ENCODE measurements at places on chromosomes 1 and 21.

GRCh38 chr1:78210175-78210574 lies 164.4 kb downstream of the GIPC2 start:
- no peaks in the 10 kb centered on the region for H3K36me3 ChIP-seq
- no peak overlapping the region for H3K4me3 ChIP-seq
- no peaks in the 10 kb centered on the region for H3K4me1 ChIP-seq
- no peak overlapping the region for H3K27ac ChIP-seq
- no peaks in the 10 kb centered on the region for H3K27me3 ChIP-seq

DNA sequence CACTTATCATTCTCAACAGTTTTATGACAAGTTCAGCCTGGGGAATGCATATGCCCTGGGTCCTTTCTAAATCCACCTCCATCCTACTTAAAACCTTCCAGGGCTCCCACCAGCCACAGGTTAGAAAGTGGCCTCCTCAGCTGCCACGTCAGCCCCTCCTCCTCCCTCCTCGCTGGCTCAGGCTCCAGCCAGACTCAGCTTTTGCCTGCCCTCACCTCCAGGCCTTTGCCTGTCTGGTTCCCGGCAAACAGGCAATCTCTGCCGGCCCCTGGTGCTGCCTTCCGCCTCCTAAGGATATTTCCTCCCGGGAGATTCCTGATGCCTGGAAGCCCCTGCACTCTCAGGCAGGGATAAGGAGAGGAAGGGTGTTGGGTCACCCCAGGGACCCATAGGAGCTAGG lies 9.5 kb downstream of the RHBG start:
- no peak overlapping the region for H3K27ac ChIP-seq
- H3K4me1 ChIP-seq = no peaks in the 10 kb centered on the region
- no peak for DNase-seq
- no peaks in the 10 kb centered on the region for H3K36me3 ChIP-seq

DNA sequence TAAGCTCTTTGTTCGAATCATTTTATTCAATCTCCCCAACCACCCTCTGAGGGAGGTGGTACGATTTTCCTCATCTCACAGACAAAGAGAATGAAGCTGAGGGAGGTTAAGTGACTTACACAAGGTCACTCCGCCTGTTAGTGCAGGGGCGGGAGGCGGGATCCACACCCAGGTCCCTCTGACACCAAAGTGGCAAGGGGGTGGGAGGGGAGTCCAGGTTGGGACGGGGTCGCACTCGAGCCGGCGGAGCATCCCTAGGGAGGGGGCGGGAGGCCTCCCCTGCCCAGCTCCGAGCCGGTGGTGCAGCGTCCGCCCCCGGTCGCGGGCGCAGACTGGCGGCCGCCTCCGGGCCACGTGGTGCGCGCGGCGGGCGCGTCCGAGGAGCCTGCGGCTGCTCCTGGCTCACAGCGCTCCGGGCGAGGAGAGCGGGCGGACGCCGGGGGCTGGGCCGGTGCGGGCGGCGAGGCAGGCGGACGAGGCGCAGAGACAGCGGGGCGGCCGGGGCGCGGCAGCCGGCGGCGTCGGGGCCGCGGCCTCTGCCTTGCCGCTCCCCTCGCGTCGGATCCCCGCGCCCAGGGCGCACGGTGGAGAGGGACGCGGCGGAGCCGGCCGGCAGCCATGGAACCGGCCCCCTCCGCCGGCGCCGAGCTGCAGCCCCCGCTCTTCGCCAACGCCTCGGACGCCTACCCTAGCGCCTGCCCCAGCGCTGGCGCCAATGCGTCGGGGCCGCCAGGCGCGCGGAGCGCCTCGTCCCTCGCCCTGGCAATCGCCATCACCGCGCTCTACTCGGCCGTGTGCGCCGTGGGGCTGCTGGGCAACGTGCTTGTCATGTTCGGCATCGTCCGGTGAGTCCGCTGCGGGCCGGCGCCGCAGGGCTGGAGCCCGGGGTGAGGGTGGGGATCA lies at the start of gene OPRD1:
TSS of gene OPRD1 (plus strand) at position 405 of the 903 bp plus-strand sequence. CDS start at position 619, 214 bp downstream.
- DNase-seq = no peak
- H3K36me3 ChIP-seq = no peaks in the 10 kb centered on the region
- H3K27me3 ChIP-seq = peaks cover 97% of the 10 kb centered on the region
- no peak within 1 kb of the TSS for H3K4me3 ChIP-seq
- no peaks in the 10 kb centered on the region for H3K4me1 ChIP-seq
- no peak within 1 kb of the TSS for H3K27ac ChIP-seq

DNA sequence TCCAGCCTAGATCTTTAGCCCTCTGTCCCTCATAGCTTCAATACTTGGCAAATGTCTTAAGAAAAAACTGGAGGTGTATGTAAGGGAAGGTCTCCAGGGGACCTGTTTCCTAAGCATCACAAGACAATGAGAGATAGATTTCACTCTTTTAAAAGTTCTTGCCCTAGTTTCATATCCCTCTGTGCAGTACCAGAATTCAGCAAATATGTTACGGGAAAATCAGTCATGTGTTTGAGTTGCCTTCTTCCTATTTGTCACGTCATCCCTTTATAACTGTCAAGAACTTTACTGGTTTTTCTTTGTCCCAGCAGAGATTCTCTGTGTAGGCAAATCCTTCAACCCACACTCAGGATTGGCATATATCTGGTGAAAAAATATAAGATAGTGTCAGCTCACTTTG lies 32.3 kb downstream of the DNASE2B start:
- DNase-seq = no peak
- no peak overlapping the region for H3K4me3 ChIP-seq
- no peaks in the 10 kb centered on the region for H3K27me3 ChIP-seq
- H3K36me3 ChIP-seq = no peaks in the 10 kb centered on the region

GRCh38 chr1:238673561-238673960 lies 712.8 kb upstream of the CHRM3 start:
- no peaks in the 10 kb centered on the region for H3K36me3 ChIP-seq
- H3K4me3 ChIP-seq = no peak overlapping the region
- DNase-seq = no peak
- H3K27ac ChIP-seq = no peak overlapping the region
- H3K27me3 ChIP-seq = no peaks in the 10 kb centered on the region
- no peaks in the 10 kb centered on the region for H3K4me1 ChIP-seq

GRCh38 chr21:27674041-27674615 lies 707.2 kb upstream of the ADAMTS5 start:
- H3K4me1 ChIP-seq = no peaks in the 10 kb centered on the region
- no peak overlapping the region for H3K4me3 ChIP-seq
- no peaks in the 10 kb centered on the region for H3K27me3 ChIP-seq
- H3K27ac ChIP-seq = no peak overlapping the region
